ENCODE measurements at places on chromosomes 1 and 21.

GRCh38 chr1:91345395-91346005 is 59.1 kb downstream of the HFM1 start:
- no peak for ATAC-seq

DNA sequence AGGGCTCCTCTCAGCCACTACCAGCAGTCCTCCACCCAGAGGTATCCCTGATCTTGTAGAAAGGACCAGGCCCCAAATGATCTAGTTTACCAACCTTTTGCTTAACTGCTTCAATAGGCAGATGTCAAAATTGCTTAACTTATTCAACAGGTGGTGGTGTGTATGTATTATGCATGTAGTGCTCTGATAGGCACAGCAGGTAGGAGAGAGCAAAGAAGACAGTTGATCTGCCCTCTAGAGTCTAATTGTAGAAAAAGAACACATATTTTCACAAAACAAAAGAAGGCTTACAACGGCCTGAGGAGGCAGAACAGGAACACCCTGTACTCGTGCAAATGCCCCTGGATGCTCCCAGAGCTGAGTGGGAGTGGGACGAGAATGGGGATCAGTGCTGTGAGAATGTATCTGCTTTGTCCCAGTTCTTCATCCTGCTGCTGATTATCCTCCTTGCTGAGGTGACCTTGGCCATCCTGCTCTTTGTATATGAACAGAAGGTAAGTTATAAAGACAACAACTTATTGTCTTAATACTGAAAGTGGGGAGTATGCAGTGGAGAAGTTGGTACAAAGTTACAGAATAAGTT is 21.1 kb downstream of the CD53 start:
- ATAC-seq = no peak

GRCh38 chr1:25146451-25146855 is 85.8 kb downstream of the SYF2 start:
- no peak for ATAC-seq

DNA sequence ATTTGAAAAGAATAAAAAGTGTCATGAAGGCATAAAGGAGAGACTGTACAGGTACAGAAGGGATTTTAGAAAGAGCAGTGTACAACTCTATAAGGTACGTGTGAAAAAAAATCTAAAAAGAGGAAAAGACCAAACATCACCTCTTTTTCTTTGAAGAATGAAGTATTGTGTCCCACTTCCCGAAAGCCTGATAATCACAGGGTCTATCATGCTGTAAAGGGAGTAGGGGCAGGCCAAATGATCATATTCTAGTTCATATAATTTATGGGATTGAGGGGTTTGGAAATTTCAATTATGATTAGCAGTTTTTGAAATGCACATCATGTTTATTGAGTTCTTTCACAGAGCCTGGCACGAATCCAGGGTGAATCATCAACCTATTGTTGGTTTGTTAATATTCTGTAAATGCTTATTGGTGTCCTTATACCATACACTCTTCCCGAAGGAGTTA is 910 bp upstream of the RERE start:
- ATAC-seq = no peak

GRCh38 chr1:20426923-20427322 is 59.1 kb downstream of the CAMK2N1 start:
- peak; percentile 83 for ATAC-seq

DNA sequence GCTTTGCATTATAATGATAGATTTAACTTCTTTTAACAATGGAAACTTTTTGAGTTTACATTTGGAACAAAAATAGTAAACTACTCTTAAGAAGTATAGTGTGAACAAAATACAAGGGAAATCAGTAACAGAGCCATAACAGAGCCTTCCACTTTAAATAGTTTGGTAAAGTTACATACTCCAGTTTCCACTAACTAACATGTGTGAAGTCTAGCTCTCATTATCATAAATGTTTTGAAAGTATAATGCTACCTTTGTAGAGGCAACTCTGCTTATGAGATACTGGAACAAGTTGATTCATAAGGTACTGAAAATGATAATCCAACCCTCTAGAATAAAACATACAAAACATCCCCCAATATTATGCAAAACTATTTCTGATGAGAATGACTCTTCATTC is 1155.1 kb upstream of the ADGRL2 start:
- no peak for ATAC-seq

DNA sequence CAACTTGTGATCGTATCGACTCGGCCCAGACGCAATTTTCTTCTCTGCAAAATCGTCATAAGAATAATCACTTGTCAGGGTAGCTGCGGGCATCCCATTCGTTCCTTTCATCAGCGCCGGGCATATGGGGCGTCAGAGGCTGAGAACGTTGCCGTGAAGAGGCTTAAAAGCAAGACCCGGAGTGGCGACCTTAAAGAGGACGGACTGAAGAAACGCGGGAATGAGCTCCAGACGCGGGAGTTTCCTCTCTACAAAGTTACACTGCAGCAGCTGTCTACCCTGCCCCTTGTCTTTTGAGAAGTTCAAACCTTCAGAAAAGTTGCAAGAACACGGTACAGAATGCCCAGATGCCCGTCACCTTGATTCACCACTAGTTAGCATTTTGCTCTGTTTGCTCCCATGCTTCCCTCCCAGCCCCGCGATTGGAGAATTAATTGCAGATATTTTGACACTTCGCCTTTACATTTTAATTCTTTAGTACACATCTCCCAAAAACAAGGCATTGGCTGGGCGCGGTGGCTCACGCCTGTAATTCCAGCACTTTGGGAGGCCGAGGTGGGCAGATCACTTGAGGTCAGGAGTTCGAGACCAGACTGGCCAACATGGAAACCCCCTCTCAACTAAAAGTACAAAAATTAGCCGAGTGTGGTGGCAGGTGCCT is 967 bp downstream of the CENPS start:
- ATAC-seq = peak; percentile 3

DNA sequence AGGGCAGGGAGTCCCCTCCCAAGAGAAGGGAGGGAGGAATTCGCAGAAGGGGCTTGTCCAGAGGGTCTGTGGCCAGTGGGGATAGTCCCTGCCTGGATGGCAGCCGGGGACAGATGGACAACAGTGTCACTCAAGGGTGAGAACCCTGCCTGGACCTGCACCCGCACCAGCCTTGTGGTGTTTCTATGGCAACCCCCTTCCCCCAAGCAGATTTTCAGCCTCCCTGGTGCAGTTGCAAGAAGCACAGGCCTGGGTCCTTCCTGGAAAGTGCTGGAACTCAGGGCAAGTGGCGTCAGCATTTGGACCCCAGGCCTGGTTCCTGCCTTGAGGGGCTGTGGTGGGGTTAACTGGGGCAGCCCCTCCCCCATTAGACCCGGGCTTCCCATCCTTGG is 83.8 kb upstream of the ACTL8 start:
- ATAC-seq = no peak

- ATAC-seq = no peak
Observed at GRCh38 chr21:39863111-39863510, 4.1 kb upstream of the PCP4 start.

- peak; percentile 48 for ATAC-seq
Observed at GRCh38 chr1:183543619-183544204, 46.5 kb downstream of the NCF2 start.

DNA sequence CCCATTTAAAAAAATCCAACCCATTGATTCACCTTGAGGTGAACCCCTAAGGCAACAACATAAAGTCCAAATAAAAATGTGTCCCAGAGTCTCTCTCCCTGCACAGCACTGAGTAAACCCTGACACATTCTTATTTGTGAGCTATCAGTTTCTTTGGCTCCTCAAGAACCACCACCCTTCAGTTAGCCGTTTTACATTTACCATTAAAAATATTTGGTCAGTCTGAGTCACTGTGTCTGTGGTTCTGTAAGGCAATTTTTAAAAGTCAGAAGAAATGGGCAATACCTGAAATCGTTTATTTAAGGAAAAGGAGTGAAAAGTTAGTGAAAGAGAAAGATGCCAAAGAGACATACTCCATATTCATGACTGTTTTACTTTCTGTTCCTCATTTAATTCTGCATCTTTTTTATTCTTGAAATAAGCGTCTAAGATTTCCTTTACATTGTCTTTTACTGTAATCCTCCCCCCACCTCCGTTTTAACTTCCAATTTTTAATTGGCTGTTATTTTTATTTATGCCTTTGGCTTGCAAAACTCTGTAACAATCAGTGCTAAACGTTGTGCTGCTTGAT is 91.7 kb upstream of the IVNS1ABP start:
- ATAC-seq = peak; percentile 28

DNA sequence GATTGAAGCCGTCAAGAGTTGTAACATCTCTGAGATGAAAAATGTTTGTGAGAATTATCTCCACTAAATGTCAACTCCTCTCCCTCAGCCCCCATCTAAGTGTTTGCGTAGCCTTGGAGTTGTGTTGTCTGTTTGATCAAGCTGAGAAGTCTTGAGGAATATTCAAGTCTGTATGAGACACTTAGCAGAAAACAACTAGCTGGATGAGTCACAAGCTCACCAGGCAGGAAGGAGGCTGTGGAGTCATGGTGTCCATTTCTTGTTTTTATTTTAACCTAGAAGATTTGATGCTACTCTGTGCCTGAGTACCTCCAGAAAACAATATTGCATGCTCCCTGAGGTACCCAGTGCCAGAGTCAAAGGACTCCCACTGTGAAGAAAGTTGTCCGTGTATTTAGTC is 211.6 kb upstream of the PLXNA2 start:
- no peak for ATAC-seq

DNA sequence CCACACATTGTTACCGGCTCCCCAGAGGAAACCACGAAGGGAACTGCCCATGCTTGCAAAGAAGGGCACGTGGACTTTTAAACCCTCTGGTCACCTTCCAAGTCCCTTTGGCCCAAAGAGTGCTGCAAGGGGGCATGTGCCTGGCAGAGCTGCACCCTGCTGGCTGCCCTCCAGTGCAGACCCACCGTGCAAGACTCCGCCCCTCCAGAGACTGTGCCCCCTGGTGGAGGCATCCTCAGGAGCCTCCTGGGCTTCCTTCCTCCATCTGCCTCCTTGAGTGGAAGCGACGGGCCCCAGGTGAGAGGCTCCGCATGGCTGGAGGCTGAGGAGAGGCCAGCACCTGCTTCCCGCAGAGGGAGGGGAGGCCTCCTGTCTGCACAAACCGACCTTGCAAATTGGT is 100.6 kb downstream of the CRYAA start:
- ATAC-seq = no peak

DNA sequence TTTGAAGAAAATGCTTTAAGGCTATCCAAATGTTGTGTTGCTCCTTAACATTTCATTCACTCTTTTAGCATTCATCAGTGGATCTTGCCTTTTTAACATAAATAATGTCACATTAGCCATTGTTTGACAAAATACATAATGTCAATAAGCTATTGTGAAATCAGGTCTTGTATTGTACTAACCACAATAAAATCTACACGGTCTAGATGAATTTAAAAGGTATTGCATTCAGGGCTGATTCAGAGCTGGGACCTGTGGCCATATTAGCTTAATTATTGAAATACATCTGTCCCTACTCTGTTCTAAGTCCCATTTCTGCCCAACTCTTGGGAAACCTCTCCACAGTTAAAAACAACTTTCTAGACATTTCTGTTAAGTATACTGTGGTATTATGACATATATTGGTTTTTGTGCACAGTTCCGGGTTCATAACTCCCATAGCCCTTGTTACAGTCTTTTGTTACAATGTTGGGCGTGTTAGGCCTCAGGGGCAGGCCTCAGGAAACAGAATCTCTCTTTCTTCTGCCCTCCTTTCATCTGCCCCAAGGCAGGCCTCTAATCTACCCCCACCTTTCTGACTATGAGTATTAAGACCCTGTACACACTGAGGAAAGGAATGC is 44.7 kb upstream of the CITED4 start:
- no peak for ATAC-seq

GRCh38 chr1:200890818-200891773 is 3.6 kb upstream of the INAVA start:
- no peak for ATAC-seq

DNA sequence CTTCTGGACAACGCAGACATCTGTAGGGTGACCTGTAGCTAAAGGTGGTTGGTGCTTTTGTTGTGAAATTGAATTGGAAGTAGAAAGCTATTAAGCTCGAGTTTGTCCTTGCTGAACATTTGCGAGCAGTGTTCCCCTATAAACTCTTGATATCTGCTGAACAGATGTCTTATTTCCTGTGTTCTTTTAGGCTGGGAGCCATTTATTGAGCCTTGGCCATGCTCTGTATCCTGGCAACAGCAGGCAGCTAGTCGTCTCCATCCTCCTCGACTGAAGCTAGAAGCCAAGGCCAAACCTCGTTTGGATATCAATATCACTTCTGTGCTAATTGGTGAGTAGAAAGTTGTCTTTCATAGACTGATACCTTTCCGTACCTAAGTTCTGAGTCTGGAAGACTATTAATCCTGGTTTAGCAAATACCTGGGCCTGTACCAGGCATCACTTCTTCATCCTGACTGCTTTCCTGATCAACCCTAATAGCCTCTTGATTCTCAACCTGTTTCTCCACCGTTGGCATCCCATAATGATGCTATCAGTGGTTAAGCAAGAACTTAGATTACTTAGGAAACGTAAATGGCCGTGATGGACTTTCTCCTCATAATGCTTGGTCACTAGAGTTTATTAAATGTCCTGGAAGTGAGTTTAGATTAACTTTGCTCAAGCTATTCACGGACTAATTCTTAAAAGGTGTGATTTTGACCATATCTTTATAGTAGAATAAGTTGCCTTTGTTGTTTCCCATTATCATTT is 103.4 kb downstream of the VPS13D start:
- no peak for ATAC-seq

DNA sequence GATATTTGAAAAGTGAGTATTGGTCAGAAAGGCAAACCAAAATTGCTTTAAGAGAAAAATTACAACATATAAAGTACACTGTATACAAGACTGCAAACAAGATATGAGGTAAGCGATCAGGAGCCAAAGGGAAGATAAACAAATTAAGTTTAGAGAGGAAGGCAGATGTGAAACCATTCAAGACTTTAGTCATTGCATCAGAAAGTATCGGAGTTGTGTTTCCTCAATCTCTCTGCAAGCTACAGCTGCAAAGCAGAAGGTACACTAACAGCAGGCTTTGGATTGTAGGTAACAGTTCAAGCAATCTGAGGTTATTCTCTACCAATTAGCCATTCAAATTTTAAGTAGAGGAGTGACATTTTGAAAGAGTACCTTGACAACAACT is 21.3 kb upstream of the TLCD4 start:
- ATAC-seq = no peak

DNA sequence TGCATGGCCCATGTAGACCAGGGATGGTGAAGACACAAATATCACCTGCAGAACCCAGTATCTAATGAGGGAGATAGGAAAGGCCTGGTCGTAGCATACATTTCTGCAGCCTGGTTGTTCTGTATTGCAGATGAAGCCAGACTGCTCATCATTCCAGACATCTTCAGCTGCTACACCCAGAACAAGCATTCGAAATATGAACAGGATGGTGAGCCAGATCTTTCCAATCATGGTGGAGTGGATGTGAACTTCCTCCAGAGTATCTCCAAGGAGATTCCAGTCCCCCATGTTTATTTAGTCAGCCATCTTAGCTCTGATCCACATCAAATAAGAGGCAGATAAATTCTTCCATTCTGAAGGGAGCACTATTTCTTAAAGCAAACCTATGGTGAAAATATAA is 2.7 kb upstream of the MYCBP start:
- no peak for ATAC-seq

GRCh38 chr1:232335741-232336293 is 294.1 kb downstream of the SIPA1L2 start:
- no peak for ATAC-seq

GRCh38 chr1:34165422-34165921 is 442 bp upstream of the CSMD2 start:
- ATAC-seq = no peak

All from activated CD4-positive, CD25-positive, alpha-beta regulatory T cell treated with anti-CD3 and anti-CD28 coated beads, Interleukin-2, amount 50 U/mL, for 24 hours (primary cell).